Upper lobe of right lung (tissue), 1 donor: ENCODE measurements at places on chromosomes 7 and 10. TPM values are rescaled to one million over a fixed set of nuclear protein-coding genes. Genes with fewer than 3 reads are reported as not detected.

MAPK8 gene
- 42.3 TPM for total RNA-seq

DNA sequence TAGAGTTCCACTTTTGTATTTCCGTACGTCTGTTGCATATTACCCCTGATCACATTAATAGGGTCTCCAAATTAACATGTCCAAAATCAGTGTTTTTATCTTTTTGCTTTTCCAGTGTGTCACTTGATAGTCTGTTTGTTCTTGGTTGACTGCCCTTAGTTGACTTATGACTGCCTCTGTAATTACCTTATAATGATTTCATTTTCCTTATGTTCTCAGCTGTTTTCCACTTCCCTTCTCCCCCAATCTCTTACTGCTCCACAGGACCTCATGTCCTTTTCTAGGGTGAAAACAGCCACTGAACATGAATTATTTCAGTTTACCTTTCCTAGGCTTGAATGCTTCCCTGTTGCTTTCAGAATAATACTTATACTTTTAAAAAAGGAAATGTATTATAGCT, 54.7 kb downstream of the MAPK8 start:
- DNase-seq, result no peak
- no peaks in the 10 kb centered on the region for H3K36me3 ChIP-seq
- peaks cover 24% of the 10 kb centered on the region for H3K4me1 ChIP-seq

- no peaks in the 10 kb centered on the region for H3K36me3 ChIP-seq
- DNase-seq, result peak; percentile 91
- peaks cover 43% of the 10 kb centered on the region for H3K4me1 ChIP-seq
- no peaks in the 10 kb centered on the region for H3K27me3 ChIP-seq
- H3K4me3 ChIP-seq, result peak overlapping the region; percentile 74
Measured at GRCh38 chr10:29409241-29410054, 120.6 kb downstream of the LYZL1 start.

- no peak overlapping the region for H3K27ac ChIP-seq
- no peak for DNase-seq
- no peak overlapping the region for H3K4me3 ChIP-seq
Measured at GRCh38 chr7:33195264-33195663, 65.9 kb downstream of the BBS9 start.

GRCh38 chr7:67564959-67565358, 568.3 kb downstream of the TYW1 start:
- H3K27ac ChIP-seq, result no peak overlapping the region
- H3K27me3 ChIP-seq, result no peaks in the 10 kb centered on the region
- no peaks in the 10 kb centered on the region for H3K4me1 ChIP-seq
- H3K36me3 ChIP-seq, result no peaks in the 10 kb centered on the region
- H3K4me3 ChIP-seq, result no peak overlapping the region
- no peak for DNase-seq
